Activated CD4-positive, alpha-beta T cell treated with anti-CD3 and anti-CD28 coated beads, Interleukin-2, amount 50 U/mL, for 1 hour (primary cell): ENCODE measurements at places on chromosomes 5 and 9.

GRCh38 chr5:104347119-104347708 is 784.6 kb upstream of the NUDT12 start:
- no peak for DNase-seq

DNA sequence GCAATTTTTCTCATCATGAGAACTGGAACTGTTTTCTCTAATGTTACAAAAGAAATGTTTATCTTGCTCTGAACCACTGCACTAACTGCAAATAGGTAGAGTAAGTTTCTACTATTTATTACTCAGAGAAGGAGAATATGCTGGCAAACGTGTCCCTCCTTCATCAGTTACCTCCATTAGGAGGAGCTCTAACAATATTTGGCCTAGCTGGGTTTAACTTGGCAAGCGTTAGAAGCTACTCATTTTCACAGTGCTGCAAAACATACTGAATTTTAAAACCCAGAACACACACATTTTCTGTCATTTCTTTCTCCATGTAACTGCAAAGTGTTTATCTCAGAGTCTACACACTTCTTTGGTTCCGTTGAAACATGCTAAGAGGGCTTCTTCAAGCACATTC is 101.0 kb upstream of the GABRG2 start:
- DNase-seq: no peak

GRCh38 chr9:76526026-76526425 is 67.0 kb downstream of the GCNT1 start:
- DNase-seq: no peak

DNA sequence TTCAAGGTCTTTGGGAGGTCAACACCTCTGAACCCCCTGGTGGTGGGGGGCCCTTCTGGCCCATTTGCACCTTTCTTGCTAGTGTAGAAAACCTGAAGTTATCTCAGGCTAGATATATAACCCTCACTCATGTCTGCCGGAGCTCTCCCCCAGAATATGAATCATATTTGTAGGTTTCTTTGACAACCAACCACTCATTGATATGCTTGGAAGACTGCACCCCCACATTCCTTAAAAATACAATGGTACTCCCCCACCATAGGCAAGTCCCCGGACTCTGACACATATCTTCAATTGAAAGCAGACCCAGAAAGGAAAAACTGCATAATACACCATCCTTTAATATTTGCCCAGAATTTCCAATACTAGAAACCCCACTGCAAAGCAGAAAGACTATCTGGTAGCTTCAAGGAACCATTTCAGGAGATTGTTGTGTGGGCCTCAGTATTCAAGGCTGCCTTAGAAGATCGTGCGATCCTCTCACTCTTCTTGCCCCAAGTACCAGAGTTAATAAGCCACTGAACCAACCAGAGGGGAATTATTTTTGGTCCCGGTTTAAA is 978 bp upstream of the UBE2B start:
- peak; percentile 4 for DNase-seq

DNA sequence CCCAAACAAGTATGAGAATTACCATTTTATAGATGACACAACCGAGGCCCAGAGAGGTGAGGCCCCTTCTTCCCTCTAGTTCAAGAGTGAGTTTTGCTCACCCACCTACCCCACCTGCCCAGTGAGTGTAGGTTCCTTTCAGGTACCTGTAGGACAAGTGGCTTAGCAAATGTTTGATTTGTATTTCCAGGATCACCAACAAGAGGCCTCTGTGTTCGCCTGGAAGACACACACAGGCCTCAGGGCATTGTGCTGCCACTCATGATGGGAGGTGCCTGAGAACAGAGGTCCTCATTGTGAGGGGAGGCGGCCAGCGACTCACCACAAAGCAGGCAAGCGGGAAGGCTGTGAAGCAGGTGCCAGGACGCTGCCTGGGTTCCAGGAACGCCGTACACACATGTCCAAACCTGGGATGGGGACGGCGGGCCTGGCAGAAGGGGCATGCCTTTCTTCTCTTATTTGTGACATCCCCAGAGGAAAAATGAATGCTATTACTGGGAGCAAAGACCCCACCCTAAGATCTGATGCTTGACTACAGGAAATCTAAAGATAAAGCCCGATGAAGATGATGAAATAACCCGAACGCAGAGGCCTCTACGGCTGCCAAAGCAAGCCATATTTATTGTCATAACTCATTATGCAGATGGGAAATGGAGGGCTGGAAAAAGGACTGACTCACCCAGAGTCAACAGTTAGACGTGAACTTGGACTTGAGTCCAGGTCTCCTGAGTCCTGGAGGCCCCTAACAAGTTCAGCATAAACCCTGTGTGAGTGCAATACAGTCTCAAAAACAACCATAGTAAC is 60.2 kb upstream of the SLC25A51 start:
- DNase-seq: no peak

- DNase-seq: no peak
These were observed 25.2 kb downstream of the GALNT10 start for GRCh38 chr5:154215571-154216325.

DNA sequence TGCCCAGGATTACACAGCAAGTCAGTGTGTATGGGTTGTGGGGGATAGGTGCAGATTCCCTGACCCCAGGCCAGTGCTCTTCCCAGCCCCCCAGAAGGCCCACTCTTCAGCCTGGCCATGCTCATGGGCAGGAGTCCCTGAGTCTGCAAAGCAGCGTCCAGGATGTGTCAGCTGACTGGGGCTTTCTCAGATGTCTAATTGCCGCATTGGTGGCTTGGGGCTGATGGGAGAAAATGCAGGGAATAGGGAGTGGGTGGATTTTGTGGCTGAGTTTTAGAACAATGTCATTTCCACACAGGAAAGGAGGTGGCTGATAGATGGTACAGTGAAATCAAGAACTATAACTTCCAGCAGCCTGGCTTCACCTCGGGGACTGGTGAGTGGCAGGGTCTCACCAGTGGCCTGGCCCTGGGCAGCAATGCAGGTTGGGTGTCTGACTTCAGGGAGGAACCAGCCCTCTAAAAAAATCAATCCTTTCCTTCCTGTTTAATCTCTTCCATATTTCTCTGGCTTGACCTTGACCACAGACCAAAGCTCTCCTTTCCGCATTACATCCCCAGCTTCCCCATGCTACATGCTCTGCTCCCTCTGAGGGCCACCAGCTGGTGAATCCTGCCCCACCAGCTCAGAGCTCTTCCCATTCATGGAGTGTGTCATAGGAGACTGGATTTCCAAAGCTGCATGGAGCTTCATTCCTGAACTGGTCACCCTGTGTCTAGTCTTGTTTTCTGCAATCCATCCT is 14.2 kb downstream of the GLIPR2 start:
- no peak for DNase-seq

- DNase-seq: no peak
These were observed 1172.9 kb downstream of the CDH12 start for GRCh38 chr5:21680196-21680595.

DNA sequence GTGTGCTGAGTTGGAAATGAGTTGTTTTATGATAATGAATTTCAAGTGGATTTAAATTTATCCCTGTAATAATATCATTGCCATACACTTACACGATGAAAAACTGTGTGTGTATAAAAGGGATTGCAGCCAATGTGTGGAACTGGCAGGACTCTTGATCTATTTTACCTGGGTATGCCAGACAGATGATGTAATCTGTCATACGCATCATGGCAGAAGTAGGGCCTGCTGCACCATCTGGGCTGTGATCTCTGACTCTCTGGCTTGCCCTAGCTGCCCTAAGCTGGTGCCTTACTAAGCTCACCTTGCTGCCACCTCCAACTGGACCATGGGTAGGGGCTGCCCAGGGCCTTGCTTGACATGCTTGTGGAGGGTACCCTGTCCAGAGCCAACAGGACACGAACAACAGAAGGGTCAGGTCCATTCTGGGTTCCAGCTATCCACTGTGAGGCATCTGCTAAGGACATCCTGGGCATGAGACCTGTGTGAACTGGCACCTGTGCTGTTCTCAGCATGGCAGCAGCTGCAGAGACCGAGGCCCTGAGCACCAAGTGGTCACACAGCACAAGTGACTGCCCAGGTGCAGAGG is 184.2 kb downstream of the FSTL4 start:
- DNase-seq: no peak

GRCh38 chr9:124452841-124453585 is 2.8 kb downstream of the ADGRD2 start:
- DNase-seq: no peak
